ENCODE measurements at places on chromosomes 13 and 19.

DNA sequence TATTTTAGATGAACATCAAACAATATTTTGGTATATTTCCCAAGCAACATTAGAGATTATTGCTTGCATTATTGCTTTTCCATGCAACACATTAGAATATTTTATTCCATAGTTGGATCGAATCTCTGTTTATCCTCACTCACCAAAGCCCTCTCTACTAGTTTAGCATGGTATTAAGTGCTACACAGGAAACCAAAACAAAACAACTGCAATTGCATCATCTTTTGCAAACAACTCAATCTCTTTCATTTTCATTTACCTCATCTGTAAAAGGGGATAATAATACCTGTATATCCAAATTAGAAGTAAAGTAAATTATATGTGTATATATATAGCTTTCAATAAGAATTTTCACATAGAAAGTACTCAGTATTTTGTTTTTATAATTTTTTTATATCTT, 147.8 kb upstream of the PCDH9 start:
- no peak for DNase-seq

DNA sequence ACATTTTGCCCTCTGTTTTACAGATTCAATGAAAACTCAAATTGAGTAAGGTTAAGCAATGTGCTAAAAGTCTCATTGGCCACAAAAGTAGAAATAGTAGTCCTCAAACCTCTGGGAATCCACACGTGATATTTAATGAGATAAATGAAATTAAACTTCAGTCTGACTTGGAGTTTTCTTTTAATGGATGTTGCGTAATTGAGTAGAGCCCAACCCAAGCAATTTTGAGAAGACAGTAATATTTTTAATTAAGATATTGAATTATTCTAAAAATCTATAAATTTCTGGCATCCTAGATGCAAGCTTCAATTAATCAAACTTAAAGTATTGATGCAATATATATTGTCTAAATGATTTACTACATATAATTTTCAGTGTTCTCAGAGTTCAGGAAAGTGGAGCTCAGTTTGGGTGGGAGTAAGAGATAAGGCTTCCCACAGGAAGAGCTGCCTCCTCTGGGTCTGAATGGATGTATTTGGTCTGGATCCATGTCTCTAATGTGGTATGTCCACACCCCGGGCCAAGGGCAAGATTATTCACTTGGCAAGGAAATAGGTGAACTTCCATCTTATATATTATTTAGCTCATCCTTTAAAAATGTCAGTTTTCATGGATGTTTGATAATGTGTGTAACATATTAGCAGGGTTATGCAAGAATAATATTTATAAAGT, 6.9 kb downstream of the MBNL2 start:
- no peak for DNase-seq

GRCh38 chr13:84812789-84813188, 930.5 kb upstream of the SLITRK1 start:
- no peak for DNase-seq

DNA sequence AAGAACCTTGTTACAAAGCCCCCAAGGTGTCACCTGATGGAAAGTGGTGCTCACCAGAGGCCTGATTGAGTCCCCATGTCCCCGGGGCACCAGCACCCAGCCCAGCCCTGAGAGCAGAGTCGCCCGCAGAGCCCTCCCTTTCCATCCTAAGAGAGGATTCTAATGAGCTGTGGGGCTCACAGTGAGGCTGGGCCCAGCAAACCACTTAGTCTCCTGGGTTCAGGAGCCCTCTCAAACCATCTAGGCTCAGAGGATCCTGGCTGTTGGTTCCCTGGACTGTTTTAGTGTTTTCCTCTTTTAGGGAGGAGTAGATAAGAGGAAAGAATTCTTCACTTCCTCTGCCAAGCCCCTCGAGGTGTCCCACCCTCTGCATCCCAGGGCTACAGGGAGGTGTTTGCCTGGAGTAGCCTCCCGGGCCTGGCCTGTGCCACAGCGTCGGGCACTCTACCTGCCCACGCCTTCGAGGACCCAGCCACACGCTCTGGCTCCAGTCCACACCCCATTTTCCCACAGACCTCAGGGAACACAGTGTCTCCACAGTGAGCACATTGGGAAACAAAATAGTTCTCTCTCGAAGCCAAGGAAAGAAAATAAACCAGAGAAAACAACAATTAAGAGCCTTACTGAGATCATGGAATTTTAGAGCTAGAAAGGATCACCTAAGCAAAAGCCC, 34.4 kb downstream of the DHRS12 start:
- no peak for DNase-seq

DNA sequence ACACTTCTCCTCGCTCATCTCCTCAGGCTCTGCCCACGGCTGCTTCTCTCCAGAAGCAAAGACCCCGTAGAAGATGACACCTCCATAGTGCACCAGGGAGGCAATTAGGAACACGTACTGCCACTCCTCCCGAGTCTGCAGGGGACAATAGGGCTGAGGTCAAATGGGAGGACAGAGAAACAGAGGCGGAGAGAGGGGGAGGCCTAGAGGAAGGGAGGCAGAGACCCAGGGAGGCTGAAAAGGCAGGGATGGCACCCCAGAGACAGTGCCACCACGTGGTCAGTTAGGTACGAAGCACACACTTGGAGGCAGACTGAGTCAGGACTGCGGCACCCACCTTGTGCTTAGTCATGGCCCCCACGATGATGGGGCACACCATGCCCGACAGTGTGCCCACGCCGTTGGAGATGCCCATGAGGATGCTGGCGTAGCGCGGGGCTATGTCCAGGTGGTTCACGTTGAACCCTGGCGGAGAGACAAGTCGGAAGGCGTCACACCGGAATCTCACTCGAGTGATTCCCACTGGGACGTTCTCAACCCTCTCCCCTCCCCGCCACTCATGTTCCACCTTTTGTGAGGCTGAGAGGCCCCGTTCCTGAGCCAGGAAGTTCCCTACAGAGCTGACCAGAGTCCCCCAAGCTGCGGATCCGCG, 5.6 kb downstream of the GFY start:
- no peak for DNase-seq

DNA sequence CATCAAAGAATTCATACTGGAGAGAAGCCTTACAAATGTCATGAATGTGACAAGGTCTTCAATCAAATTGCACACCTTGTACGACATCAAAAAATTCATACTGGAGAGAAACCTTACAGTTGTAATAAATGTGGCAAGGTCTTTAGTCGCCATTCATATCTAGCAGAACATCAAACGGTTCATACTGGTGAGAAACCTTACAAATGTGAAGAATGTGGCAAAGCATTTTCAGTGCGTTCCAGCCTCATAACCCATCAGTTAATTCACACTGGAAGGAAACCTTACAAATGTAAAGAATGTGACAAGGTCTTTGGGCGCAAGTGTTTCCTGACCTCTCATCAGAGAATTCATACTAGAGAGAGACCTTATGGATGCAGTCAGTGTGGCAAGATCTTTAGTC, 13.2 kb upstream of the ZNF534 start:
- DNase-seq: no peak

- no peak for DNase-seq
Measured at GRCh38 chr19:44809577-44810233, 802 bp downstream of the BCAM start.

DNA sequence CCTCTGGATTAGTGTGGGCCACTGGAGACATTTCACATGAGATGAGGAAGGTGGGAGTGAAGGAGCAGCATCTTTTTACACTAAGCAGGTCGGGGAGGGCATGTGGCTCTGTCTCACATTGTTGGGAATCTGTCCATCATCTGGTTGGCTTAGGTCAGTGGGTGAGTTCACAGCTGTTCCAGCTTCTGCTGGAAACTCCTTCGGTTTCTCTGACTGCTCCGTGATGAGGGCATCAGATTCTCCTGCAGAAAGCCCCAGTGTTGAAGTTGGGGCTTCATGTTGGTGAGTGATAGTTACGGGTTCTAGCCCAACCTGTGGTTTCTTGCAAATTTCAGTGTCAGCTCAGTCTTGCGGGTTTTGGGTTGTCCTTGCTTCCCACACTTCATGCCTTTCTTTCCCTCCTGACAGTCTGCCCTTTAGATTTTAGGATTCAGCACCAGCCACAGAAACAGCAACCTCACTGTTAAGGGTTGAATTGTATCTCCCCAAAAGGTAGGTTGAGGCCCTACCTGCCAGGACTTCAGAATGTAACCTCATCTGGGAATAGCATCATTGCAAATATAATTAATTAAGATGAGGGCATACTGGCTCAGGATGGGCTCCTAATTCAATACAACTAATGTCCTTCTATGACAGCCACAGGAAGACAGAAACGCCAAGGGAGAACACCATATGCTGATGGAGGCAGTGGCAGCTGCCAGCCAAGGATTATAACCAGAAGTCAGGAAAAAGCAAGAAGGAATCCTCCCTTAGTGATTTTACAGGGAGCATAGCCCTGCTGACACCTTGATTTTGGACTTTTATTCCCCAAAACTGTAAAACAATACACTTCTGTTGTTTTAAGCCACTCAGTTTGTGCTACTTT, 7.6 kb upstream of the ALOX5AP start:
- DNase-seq: no peak

DNA sequence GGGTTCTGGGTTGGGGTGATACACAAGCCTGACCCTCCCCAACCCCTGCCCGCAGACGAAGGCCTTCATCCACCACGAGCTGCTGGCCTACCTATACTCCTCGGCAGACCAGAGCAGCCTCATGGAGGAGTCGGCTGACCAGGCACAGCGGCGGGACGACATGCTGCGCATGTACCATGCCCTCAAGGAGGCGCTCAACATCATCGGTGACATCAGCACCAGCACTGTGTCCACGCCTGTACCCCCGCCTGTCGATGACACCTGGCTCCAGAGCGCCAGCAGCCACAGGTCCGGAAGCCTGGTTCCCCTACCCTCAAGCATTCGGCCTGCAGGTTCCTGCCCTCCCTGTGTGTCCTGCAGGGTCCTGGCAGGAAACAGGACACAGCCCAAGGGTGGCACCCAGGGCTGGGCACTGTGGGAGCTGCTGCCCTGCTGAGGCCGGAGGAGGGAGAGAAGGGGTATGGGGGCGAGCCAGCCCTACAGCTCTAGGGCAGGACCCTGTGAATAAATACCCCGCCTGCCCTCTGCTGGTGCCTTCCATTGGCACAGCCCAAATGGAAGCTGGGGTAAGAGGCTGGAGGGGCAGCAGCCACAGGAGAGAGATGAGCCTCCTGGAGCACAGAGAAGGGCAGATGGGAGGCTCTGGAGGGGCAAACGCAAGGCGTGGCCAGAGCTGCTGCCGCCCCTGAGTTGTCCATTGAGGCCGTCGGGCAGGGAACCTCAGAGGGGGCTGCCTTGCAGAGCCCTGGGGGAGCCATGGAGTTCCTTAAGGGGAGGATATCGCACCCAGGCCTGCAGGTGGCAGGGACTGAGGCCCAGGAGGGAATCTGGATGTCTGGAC, 6.8 kb downstream of the TMED1 start:
- no peak for DNase-seq

DNA sequence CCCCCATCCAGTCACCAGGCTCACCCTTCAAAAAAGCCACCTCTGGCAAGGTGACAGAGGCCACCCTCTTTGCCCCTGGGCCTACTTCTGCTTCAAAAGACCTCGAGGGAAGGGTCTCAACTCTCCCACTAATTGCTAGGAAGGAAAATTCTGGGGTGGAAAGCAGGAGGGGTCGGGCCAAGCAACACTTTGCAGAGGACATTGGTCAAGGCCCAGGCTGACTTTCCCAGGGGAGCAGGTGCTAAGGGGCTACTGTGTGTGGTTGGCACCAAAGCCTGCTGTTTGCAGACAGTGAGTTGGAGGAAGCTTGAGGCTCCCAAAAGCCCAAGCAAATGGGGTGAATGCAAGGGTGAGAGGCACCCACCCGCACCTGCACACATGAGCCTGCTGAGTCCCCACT, 28.6 kb upstream of the VSTM2B start:
- no peak for DNase-seq

DNA sequence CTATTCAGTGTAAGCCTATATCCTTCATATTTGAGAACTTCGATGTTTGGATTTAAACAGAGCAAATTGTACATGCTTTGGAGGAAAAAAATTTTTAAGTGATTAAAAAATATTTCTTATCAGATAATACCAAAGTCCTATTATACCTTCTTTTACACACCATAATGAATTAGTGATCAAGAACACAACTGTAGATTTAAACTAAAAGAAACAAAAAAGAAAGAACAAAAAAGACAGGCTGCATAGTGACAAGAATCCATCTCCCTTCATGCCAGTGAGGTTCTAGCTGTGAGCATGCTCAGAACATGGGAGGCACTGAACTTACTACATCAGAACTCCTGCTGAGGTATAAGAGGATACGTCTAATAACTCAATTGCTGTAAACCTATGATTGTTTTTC, at the start of gene RXFP2:
Gene RXFP2 (plus strand): TSS at position 301 of the 400 bp plus-strand sequence. CDS start 87 bp downstream, at position 388.
- no peak for DNase-seq

DNA sequence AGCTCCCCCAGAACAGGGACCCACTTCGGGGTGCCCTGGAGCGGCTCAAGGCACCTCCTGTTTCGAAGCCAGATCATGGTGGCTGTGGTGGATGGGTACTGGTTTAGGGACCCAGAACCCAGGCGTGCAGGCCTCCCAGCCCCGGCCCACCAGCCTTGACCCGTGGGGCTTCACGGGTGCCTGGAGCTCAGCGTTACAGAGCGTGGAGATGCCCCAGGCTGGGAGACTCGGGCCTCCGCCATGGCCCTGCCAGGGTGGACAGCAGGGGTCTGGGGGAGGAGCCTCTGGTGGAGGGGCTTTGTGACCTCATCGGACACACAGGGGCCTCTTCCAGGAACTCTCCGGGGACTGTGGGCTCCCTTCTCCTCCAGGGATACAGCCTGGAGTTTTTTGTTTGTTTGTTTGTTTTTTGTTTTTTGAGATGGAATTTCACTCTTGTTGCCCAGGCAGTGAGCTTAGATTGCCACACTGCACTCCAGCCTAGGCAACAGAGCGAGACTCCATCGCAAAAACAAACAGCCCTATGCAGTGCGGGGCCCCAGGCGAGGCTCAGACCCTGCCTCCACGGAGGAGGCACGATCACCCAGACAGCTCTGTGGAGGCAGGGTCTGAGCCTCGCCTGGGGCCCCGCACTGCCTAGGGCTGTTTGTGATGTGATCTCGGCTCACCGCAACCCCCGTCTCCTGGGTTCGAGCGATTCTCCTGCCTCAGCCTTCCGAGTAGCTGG, at the start of gene GARIN5B:
Gene GARIN5B (minus strand): TSS at position 271 of the 727 bp plus-strand sequence. CDS start 194 bp downstream, at position 77.
- DNase-seq: no peak

DNA sequence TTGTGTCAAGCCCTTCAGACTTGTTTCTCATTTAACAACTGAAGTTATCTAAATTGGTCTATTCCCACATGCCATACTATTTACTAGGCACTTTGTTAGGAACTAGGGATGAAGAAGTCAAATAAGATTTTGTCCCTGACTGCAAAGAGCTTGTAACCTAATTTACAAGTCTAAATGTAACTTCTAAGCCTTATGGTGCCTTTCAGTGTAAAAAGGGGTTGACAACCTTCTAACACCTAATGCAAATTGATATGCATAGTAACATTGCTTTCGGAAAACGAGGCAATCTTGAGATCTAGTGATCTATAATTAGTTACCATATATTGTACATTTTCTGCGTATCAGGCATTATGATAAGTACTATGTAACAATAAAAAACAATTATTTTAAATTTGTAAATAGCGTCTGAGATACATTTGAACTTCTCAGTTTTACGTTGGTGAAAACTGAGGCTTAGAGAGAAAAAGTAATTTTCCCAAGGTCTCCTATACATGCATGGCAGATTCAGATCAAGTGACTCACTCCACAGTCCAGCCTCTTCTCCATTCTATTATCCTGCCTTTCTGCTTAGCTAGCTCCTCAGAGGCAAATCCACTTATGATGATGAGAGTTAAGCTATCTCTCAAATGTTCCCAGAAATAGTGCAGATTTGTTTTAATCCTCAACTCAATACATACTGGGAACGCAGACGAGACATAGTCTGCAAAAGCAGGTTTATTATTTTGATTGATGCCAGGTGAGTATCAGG, 764.9 kb upstream of the SLITRK5 start:
- DNase-seq: no peak

Measured in hindlimb muscle (tissue), 1 donor.